AG10803 (cell line): ENCODE measurements at places on chromosomes 3 and 15.

- no peak for DNase-seq
Measured at GRCh38 chr3:11095932-11096265, 58.4 kb upstream of the HRH1 start.

- no peak for DNase-seq
Measured at GRCh38 chr3:124767691-124768090, 37.4 kb downstream of the UMPS start.

- no peak for DNase-seq
Measured at GRCh38 chr3:127693336-127693843, 20.6 kb downstream of the ABTB1 start.

DNA sequence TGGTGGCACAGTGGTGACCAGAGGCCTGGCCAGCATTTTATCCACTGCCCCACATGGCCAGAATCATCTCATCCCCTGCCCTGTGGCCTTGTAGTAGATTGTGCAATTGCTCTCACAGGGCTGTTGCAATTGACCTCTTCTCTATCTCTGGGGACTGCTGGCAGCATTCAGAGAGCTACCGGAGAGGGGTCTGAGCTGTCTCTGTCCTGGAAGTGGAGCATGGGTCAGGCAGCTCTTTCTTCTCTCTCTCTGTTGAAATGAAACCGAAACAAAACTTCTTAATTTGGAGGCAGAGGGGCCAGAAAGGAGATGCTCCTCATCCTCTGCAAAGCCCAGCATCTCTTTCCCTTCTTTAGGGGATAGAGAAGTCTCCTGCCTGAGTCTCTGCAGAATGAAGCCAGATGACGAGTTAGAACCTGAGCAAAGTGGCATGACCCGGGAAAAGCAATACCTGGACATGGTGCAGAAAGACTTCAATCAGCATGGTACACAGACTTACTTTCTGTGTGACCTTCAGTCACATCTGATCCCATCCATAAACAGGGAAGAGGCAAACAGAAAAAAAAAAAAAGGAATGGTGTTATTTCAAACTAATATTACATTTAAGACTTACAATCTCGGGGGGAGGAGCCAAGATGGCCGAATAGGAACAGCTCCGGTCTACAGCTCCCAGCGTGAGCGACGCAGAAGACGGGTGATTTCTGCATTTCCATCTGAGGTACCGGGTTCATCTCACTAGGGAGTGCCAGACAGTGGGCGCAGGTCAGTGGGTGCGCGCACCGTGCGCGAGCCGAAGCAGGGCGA is 144.5 kb upstream of the BCL6 start:
- no peak for DNase-seq

DNA sequence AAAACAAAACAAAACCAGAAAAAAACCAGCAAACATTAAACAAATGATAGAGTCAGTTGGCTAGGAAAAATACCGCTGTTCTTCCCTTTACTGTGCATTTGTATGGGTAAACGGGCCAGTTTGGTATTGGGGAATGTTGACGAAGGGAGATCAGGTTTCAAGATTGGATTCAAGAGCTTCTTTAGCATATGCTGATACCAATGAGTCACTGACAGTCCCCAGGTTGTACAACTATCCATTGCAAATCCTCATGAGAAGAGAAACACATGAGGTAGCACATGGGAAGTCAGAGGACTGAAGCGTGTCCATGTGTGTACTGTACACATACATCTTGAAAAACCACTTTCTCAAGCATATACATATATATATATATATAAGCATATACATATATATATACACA is 25.6 kb downstream of the TIGIT start:
- DNase-seq: peak; percentile 56

DNA sequence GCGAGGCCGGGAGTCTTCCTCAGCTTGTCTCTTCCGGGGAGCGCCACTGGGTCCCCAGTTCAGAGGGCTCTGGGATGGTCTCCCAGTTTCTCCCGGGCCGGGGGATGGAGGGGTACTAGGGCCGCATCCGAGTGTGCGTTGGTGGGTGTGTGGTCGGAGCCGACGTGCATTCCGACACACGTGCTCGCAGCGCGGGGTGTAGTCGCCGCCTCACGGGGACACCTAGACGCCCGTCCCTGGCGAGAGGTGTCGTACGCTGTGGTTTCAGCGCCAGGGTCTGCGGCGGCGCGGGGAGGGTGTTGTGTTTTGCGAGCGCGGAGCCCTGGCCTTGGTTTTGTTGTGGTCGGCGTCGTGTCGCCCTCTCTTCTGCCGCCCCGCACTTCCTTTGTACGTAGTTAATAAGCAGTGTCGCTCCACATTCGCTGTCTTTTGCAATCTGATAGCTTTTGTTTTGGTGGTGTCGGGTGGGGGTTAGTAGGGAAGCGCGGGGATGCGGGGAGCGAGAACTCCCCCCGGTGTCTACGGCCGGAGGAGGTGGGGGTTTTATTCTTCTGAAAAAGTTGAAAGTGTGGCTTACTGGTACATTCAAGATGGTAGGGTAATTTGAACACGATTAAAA is 2.2 kb downstream of the IGF1R start:
- peak; percentile 41 for DNase-seq

GRCh38 chr3:192068464-192069254 is 607.7 kb downstream of the PYDC2 start:
- no peak for DNase-seq

DNA sequence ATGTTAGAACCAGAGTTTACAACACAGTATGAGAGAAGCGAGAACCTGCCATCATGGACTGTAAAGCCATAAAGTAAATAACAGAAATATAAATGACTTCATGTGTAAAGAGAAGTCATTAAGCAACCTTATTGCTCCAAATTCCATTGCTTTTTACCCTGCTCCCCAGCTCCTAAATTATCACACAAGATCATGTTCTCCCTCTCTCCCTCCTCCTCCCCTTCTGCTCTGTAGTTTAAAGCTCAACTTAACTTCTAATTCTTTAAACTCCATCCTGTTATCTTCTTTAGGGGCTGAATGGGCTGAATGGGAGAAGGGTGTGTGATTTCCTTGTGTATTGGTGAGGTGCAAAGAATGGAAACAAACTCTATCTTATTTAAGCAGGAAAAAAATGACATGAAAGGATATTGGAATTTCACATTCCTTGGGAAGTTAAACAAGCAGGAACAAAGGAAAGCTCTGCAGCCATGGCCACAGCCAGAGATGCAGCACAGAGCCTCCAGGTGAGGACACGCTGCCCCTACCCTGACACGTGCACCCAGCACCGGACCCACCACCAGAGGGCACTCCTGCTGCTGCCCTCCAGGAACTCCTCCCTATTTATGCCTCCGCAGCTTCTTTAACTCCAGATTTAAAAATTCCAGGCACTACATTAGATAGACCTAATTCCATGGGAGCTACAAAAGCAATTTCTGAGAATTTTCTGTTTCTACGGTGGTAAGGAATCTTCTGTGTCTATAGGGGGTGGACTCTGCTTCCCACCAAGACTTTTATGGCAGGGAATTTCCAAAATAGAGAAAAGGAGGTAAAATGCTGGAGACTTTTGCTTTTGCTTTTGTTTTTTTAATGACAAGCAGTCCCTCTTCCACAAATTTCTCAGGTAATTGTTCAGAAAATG is 76.9 kb upstream of the ABI3BP start:
- peak; percentile 44 for DNase-seq
